ENCODE measurements at places on chromosomes 7 and 10. TPM values are rescaled to one million over a fixed set of nuclear protein-coding genes. Genes with fewer than 3 reads are reported as not detected.

GRCh38 chr7:24319209-24319608, 35.2 kb downstream of the NPY start:
- DNase-seq = no peak

DNA sequence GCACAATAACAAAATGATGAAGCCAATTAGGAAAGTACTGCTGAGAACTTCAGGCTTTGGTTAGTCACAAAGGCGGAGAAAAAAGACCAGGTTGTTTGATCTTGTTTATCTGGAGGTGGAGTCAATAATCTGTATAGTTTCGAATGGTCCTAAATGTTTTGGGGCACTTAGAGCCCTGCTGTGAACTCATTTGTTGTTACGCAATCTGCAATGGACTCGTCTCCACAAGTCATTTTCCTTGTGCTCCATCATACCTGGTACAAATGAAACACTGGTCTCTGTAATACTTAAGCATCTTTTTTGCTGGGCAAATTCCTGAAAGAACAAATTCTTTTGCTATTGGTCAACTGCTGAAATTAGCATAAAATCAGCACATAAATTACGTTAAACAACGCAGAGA, 430.5 kb downstream of the GATA3 start:
- no peak for DNase-seq

GRCh38 chr10:86325158-86325557, 41.4 kb downstream of the GRID1 start:
- DNase-seq = no peak

- no peak for DNase-seq
These were observed 24.7 kb upstream of the PDLIM1 start for GRCh38 chr10:95315509-95315908.

DNA sequence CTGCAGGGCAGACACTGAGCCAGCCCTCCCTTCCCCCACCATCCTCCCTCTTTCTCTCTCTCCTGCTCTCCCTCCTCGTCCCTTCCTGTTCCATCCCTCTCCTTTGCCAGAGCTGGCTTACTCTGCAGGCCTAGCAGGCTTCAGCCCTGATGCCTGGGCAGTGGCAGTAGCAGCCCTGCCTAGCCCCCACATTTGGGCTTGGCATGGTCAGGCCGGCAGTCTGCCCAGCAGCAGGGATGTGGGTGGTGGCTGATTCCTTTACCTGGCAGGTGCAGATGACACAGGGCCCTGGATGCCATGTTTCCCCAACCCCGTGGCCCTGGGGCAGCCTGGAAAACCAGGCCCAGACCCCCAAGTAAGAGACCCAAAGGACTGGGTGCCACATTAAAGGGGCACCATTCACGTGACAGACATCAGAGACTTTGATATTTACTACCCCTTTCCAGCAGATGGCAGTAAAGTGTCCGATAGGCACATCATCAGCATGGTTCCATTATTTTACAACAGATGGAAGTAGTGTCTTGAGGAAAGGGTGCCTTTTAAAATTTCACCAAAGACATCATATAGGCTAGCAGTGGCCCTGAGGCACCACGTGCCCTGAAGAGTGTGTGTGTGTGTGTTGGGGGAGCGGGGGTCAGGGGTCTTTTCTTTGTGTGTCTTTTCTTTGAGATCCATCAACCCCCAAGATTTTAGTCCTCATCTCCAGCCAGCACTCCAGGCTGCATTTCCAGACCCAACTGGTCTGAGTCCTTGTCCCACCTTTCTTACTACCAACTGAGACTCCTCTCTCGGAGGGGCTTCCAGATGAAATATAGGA, 5.9 kb downstream of the KCP start:
- no peak for DNase-seq

DNA sequence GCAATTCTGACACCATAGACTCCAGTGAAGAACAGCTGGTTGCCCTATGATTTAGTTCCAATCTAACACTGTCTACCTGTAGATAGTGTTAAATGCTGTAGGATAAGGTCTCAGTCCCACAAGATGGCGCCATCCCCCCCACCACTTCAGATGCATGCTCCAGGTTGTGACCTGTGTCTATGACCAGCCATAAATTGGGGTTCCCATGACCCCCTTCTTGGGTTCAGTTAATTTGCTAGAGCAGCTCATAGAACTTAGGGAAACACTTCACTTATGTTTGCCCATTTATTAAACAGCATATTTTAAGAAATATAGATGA, 13.1 kb downstream of the CCSER2 start:
- no peak for DNase-seq

- DNase-seq = no peak
These were observed 44.8 kb upstream of the SLC16A12 start for GRCh38 chr10:89580243-89580642.

- DNase-seq = no peak
These were observed 184.7 kb downstream of the VTI1A start for GRCh38 chr10:112631501-112632400.

GRCh38 chr7:121480566-121481335, 84.6 kb upstream of the FAM3C start:
- DNase-seq = no peak

DNA sequence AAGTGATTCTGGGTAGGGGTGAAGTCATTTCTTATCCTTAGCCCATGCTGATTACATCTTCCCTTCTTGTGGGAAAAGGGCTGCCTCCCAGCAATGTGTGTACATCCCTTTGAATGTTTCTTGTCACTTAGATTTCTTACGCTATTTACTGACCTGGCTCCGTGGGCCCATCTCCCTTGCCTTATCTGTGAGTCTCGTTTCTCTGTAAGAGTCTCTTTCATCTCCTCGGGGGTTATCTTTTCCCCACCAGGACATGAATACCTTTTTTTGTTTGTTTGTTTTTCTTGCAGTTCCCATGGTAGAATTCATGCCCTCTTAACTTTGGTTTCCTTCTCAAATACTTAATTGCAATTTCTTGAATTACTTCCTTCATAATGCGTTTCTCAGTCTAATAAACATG, 107.7 kb downstream of the BAMBI start:
- no peak for DNase-seq

- DNase-seq = no peak
These were observed 363.8 kb downstream of the PRPF18 start for GRCh38 chr10:13950543-13950939.

DNA sequence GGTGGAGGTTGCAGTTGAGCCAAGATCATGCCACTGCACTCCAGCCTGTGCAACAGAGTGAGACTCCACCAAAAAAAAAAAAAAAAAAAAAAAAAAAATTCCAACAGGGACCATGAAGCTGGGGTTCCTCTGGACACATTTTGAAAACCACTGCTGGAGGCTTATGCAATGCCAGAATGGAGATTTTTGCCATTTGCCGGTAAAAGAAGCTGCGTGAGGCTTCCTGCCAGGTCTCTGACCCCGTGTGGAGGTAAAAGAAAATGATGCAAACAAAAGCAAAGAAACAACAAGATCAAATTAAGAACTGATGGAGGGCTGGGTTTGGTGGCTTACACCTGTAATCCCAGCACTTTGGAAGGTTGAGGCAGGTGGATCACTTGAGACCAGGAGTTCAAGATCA, 30.5 kb upstream of the PDZD8 start:
- no peak for DNase-seq

DNA sequence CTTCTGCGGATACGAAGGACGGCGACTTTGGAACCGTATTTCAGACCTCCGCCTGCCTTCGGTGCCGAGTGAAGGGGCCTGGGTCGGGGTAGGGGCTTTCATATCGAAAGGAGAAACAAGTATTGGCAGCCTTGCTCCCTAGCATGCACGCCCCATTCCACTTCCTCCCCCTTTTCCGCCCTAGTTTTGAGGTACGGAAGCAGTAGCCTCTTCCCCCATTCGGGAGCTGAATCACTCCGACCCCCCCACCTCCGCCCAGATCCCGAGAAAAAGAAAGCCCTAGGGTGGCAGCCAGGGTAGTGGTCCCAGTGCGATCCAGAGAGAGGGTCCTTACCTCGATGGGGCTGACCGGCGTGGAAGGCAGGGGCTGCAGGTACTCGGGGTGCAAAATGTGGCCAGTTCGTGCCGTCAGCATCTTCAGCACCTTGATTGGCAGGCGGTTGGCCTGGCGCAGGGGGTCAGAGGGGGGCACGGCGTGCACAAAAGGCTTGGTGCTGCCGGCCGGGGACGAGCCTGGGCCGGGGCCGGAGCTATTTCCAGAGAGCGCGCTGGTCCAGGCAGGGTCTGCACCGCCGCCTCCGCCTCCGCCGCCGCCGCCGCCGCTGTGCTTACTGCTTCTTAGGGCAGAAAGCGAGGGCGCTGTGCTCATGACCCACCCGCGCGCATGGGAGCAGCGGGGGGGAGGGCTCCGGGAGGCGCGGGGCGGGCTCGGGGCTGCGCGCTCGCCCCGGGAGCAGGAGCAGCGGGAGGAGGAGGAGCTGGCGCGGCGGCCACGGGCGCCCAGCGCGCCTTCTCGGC, 594 bp downstream of the ZNF503 start:
- peak; percentile 80 for DNase-seq

- DNase-seq = no peak
These were observed 125.1 kb upstream of the JCAD start for GRCh38 chr10:30184397-30185033.

GRCh38 chr10:98444314-98445006, 2.3 kb downstream of the HPS1 start:
- DNase-seq = no peak

DNA sequence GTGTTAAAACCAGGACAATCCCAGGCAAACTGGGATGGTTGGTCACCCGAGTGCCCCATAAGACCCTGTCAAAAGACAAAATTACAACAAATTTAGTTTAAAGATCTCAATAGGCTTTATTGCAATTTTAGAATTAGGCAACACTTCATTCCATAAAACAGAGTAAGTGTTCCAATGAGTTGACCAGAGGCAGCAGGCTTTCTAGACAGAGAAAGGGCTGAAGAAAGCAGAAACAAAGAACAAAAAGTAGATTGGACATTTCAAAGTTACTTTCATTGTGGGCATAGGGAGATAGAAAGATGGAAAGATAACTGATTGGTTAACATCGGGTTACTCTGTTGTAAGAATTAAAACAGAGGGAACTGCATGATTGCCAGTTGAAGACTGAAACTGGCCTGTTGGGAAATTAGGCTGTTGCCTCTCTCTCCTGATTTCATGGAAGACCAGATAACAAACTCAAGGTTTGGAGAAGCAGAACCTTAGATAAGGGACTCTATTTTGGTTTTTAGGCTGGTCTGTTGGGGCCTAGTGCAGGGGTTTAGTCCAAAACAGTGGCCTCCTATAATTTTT, 36.3 kb downstream of the ENTPD1 start:
- DNase-seq = no peak

DNA sequence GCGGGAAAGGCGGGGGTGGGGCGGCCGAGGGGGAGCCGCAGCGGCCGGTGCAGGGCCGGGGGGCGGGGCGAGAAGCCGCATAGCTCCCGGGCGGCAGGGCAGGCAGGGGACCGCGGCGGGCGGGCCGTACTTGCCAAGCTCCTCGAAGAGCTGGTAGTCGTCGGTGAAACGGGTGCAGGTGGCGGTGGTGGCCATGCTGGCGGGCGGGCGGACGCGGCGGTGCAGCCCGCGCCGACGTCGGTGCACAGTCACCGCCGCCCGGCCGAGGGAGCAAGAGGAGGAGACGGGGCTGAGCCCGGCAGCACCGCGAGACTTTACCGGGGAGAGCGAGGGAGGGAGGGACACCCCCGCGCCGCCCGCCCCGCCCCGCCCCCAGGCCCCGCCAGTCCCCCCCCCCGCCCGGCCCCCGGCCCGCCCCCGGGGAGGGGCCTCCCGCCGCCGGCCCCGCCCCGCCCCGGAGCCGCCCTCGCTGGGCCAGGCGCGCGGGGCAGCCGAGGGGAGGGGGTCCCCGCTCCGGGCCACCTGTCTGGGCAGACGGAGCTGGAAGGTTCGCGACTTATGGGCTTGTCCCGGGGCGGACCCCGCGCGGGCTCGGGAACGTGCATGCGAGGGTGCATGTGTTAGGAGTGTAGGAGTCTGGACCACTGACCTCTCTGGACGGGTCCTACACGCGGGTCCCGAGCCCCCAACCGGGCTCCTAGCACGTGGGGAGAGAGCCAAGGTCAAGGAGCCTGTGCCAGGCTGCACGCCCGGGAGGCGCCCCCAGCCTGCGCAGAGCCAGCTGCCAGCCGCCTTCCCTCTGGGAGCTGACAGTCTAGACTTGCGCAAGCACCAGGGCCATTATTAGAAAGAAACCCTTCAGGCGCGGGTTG, at the start of gene CAMK2G:
Gene CAMK2G (minus strand): TSS at position 289 of the 872 bp plus-strand sequence. CDS start 94 bp downstream, at position 195.
- DNase-seq = no peak

DNA sequence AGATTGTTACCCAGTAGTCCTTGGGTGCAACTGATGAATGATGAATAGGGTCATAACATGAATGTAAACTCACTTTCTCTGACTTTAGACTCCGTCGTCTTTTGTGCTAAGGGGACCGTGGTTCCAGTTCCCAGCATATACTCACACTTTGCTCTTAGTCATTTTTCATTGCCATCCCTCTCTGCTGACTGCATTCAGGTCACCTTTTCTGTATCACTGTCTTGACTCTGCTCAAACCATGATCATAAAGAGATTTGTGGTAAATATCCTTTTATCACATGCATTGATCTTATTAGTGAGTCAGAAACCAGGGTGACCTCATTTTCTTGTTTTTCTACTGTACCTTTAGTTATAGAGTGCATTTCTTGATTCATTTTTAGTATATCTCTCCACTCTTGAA, 141.1 kb upstream of the AGR3 start:
- DNase-seq = no peak

- no peak for DNase-seq
These were observed 38.7 kb downstream of the PLXNA4 start for GRCh38 chr7:132537456-132538145.

- DNase-seq = no peak
These were observed 108.9 kb upstream of the SP8 start for GRCh38 chr7:20895563-20895962.

DNA sequence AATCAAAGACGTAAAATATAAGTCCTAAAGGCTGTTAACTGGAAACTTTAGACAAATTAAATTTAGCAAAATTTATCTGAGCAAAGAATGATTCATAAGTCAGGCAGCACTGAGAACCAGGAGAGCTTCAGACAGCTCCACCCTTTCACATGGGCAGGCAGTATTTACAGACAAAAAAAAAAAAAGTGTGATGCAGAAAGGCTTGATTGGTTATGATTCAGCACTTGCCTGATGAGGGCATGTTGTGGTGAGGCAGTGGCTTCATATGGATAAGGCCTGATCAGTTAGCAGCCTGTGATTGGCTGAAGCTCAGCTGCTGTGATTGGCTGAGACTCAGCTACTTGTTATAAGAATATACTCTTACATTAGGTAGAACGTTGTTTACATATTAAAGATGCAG, 495.4 kb upstream of the POM121L12 start:
- DNase-seq = no peak

DNA sequence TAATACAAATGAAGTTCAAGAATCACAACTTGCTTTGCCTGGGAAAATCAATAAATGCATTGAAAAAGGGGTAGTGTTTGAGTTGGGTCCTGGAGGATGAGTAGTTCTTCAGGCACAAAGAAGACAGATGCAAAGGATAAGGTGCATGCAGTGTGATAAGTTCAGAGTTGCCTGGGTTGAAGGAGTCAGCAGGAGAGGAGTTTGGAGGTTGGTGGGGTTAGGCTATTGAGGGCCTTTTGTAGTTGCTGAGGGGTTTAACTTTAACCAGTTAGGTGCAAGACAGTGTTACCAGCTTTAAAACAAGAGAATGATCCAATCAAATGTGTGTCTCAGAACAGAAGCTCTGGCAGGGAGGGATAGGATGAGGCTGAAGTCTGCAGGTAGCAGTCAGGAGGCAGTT, 44.3 kb upstream of the GLCCI1 start:
- no peak for DNase-seq

GRCh38 chr7:150958062-150958552, 20.0 kb downstream of the KCNH2 start:
- DNase-seq = no peak

- no peak for DNase-seq
These were observed 213.4 kb downstream of the TAX1BP1 start for GRCh38 chr7:27953361-27953760.

Gene CCDC172
- not detected for total RNA-seq

Gene SEMA4G
- 46.0 TPM for total RNA-seq

Gene CYP17A1
- not detected for total RNA-seq

Gene LBX1
- total RNA-seq = 4.7 TPM

Gene LRGUK
- 0.57 TPM for total RNA-seq

Gene PON1
- total RNA-seq = 3.0 TPM

Gene PRLHR
- total RNA-seq = 2.6 TPM

Data from type B pancreatic cell (in vitro differentiated cells).